ENCODE measurements at places on chromosomes 2 and 18. TPM values are rescaled to one million over a fixed set of nuclear protein-coding genes. Genes with fewer than 3 reads are reported as not detected.

Gene CETN1
- total RNA-seq = not detected

Gene MBP
- 15.8 TPM for total RNA-seq

- H3K27ac ChIP-seq = no peak overlapping the region
- H3K27me3 ChIP-seq = no peaks in the 10 kb centered on the region
- peaks cover 47% of the 10 kb centered on the region for H3K4me1 ChIP-seq
- no peak overlapping the region for H3K4me3 ChIP-seq
- no peaks in the 10 kb centered on the region for H3K36me3 ChIP-seq
- DNase-seq = no peak
Observed at GRCh38 chr2:36459725-36460137, 104.2 kb downstream of the CRIM1 start.

DNA sequence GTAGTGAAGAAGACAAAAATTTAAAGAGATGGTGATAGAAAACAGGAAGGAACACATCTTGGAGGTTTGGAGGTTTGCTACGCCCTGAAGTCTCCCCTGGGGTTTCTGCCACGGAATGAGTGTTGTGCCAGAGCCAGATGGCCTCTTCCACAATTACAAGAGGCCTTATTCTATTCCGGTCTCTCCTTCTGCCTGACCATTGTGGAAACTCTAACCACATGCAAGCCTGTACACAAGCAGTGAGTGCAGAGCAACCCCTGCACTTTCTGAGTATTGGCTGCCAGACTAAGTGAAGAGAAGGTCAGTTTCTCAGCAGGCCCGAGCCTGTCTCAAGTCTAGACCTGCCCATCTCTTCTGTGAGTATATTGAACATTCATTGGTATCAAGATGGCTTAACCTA lies 22.7 kb upstream of the MYO1B start:
- no peaks in the 10 kb centered on the region for H3K27me3 ChIP-seq
- no peaks in the 10 kb centered on the region for H3K4me1 ChIP-seq
- peak overlapping the region; percentile 61 for H3K27ac ChIP-seq
- DNase-seq = no peak
- H3K4me3 ChIP-seq = no peak overlapping the region

DNA sequence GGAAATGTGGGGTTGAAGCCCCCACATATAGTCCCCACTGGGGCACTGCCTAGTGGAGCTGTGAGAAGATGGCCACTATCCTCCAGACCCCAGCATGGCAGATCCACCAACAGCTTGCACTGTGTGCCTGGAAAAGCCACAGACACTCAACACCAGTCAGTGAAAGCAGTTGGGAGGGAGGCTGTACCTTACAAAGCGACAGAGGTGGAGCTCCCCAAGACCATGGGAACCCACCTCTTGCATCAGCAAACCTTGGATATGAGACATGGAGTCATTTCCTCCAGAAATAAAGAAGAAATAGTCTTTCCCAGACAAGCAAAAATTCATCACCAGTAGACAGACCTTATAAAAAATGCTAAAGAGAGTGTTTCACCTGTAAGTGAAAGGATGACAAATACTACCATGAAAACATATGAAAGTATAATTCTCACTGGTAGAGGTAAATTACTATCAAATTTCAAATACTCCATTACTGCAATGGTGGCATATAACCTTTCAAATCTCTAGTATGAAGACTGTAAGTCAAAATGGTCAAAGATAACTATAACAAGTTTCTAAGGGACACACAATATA lies 152.6 kb upstream of the EPHA4 start:
- H3K4me3 ChIP-seq = no peak overlapping the region
- no peaks in the 10 kb centered on the region for H3K27me3 ChIP-seq
- no peak overlapping the region for H3K27ac ChIP-seq
- H3K4me1 ChIP-seq = no peaks in the 10 kb centered on the region
- no peaks in the 10 kb centered on the region for H3K36me3 ChIP-seq
- no peak for DNase-seq

GRCh38 chr2:54724560-54725342 lies 1.3 kb downstream of the EML6 start:
- H3K27ac ChIP-seq = no peak overlapping the region
- H3K27me3 ChIP-seq = no peaks in the 10 kb centered on the region
- peak overlapping the region; percentile 55 for H3K4me3 ChIP-seq
- H3K4me1 ChIP-seq = peaks cover 10% of the 10 kb centered on the region
- no peaks in the 10 kb centered on the region for H3K36me3 ChIP-seq

DNA sequence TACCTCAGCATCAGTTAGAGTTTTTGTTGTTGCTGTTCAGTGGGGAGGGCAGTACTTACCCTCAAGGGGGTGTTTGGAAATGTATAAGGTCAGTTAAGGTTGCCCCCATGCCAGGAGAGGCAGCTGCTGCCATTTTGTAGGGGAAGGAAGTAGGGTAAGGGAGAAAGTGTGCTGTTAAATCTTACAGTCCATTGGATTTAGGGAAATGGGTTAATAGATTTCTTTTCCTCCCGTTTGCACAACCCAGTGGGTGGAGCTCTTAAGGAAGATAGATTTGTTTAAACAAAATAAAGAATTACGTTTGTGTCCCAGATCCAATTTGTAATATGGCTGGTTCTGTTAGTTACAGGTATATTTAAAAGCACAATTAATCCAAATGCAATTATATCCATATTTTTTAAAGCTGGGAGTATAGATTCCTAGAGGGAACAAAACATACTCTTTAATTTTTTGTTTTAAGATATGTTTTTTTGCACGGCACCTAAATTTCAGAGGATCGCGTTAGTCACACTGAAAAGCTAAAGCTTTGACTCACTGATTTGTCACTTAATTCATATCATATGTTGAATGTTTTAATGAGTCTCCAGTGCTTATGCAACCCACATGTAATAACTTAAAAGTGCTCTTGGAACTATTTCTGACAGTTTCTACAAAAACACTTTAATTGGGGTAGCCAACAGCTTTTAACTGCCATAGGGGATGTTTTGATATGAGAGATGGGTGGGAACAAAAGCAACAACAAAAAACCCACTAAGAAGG lies 9.0 kb upstream of the CWC22 start:
- no peaks in the 10 kb centered on the region for H3K36me3 ChIP-seq
- no peak overlapping the region for H3K4me3 ChIP-seq
- DNase-seq = no peak
- H3K27ac ChIP-seq = no peak overlapping the region
- H3K27me3 ChIP-seq = no peaks in the 10 kb centered on the region
